ENCODE measurements at places on chromosomes 7 and 10. TPM values are rescaled to one million over a fixed set of nuclear protein-coding genes. Genes with fewer than 3 reads are reported as not detected.

DNA sequence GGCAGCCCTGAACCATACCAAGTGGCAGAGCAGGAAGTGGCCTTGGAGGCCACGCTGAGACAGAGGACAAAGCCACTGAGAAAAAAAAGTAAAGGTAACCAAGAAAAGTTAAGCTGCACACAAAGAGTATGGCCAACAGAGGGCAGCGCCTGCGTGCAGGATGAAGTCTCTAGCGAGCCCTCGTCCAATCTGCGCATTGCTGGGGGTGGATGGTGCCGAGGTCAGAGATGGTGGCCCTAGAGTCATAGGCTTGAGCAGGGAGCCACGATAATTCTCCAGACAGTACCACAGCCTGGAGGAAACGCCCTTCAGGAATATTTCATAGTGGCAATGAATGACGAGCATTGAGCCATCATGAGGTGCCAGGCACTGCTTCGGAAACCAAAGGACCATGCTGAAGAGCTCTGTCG lies 9.7 kb downstream of the ATP6V0E2 start:
- peak; percentile 27 for DNase-seq

- no peak for DNase-seq
Measured at GRCh38 chr10:129884398-129885078, 79.5 kb downstream of the EBF3 start.

- DNase-seq, result no peak
Measured at GRCh38 chr7:128841171-128841690, 11.0 kb downstream of the FLNC start.

DNA sequence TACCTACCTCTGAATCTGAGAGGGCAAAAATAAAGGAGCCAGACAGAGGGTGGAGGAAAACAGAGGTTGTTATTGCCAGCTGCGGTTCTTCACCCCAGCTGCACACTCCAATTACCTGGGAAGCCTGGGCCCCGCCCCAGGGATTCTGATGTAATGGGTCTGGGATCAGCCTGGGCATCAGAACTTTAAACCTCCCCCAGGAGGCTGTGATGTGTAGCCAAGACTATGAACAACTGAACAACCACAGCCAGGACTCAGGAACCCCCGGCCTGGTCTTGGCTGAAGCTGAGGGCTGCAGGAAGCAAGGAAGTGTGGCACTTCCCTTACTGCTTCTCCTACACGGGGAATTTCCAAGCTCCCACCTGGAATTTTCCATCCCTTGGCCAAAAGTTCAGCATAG lies 89.3 kb downstream of the HIP1 start:
- no peak for DNase-seq

DNA sequence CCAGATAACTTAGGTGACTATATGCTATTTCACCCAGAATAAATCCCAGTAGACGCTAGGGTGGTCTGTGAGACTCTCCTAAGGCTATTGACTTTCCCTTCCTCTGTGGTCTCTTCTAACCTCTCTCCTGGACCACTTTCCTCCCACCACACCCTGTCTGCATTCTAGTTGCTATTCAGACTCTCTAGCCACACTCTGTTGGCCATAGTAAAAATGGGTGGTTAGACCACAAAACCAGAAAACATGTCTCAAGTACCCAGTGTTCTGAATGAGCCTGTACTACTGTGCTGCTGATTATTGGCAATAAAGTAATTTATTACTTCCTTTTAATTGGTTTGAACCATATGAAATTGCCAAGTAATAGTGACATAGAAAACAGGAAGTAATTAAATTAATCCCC lies 240.8 kb downstream of the KIF20B start:
- no peak for DNase-seq

DNA sequence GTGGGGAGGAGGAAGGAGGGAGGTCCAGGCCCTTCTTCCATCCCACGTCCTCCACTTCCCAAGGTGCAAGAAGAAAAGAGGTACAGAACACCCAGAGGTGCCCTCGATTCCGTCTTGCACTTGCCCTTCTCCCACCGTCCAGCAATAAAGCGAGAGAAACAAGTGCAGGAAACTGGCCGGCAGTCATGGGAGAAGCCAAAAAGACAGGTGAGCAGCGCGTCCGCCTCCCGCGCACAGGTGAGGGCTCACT lies 1.3 kb downstream of the C10orf95 start:
- DNase-seq, result no peak

GRCh38 chr10:121753726-121754476 lies 155.7 kb upstream of the FGFR2 start:
- no peak for DNase-seq

DNA sequence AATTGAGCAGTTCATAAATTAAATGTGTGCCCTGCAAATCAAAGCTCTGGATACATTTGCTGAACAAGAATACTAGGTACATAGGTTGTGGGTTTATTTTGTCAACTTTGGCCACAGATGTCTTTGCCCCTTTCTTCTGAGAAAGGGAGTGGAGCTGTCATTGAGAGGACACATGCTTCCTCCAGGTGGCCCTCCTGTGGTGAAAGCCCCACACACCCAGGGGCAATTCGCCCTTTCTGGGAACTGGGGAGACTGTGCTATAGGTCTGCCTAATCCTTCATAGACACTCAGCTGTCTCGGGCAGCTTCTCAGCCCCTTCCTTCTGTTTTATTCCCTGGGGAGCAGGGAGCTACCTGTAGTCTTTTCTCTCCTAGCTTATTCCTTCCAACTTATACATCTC lies 605.7 kb upstream of the DPP6 start:
- no peak for DNase-seq

GRCh38 chr7:118104812-118105441 lies 79.0 kb upstream of the LSM8 start:
- DNase-seq, result peak; percentile 50

- no peak for DNase-seq
Measured at GRCh38 chr7:79936281-79936983, 198.2 kb upstream of the GNAI1 start.

DNA sequence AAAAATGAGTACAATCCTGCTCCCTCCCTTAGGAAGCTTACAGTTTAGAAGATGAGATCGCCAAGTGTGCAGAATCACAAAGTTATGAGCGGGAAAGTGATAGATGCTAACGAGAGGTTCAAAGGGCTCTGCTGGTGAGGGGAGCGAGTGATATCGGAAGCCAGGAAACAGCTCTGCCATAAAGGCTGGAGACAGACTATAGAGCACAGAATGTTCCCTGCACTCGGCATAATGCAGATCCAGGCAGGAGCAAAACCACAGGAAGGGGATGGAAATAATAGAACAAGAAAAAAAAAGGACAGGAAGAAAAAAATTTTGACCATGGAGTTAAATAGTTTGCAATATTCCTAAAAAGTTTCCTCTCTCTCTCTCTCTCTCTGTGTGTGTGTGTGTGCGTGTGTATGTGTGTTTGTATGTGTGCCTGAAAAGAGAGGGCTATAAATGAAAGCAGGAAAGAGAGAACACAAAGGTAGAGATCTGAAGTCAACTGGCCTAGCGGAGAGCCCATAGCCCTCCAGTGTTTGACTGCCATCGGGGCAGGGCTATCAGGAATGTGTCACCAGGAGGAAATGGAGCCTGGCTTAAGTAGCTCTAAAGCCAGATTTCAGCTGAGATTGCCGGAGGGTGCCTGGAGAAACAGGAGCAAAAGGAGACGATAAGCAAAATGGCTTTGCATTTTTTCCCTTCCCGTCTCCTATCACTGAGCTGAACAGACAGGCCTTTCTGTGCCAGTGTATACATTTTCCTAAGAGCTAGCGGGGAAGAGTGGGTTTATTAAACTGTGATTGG lies 175.8 kb upstream of the LYZL1 start:
- DNase-seq, result peak; percentile 68

DNA sequence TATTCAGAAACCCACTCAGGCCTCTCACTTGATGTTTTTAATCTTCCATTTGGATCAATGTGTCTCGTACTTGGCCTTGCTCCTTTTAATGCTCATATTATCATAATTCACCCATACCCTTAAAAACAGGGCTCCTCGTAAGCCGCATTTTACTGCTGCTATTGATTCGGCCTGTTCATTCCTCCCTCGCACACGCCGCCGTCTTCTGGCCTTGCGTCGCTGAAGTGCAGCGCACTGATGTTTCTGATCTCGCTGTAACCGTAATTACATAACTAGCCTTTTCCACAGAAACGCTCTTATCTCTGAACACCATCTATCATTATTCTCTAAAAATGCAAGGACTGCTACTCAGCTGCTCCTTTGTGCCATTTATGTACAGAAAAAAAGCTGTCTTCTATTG lies 544.5 kb upstream of the FOXK1 start:
- DNase-seq, result no peak

DNA sequence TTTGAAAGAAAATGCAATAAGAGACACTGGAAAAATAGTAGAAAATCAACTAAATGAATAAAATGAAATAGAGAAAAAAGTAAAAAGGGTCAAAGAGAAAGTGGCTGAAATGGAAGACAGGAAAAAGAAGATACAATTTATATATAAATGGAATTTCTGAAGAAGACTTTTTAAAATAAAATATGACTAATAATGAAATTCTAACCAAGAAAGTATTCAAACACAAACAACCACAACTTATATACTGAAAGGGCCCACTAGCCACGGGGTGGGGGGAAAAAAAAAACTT lies 232.1 kb downstream of the IMMP2L start:
- no peak for DNase-seq

- DNase-seq, result no peak
Measured at GRCh38 chr10:109893386-109893785, 29.9 kb downstream of the XPNPEP1 start.

GRCh38 chr10:124470544-124471434 lies 9.2 kb downstream of the LHPP start:
- no peak for DNase-seq

DNA sequence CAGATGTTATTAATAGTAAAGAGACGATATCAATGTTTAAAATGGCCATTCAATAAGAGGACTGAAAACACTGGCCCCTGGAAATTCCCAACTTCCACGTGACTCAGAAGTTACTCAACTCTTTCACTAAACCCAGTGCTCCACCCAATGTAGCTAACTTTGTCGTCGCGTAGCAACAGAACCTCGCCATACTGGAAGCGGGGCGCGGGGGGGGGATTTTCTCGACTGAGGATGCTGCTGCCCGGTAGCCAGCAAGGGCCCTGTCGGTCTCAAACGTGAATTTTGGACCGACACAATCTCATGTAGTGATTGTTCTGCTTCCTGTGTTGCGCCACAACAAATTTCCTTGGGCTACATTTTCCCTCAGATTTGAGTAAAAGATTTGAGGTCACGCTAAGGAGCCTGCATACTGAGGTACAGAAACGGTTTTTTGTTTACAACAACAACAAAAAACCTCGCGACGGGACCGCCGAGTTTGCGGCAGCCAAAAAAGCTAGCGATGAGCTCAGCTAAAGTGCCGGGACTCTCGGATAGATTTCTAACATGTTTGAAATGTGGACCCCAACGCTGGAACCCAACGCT lies 977 bp upstream of the SFR1 start:
- DNase-seq, result peak; percentile 98

DNA sequence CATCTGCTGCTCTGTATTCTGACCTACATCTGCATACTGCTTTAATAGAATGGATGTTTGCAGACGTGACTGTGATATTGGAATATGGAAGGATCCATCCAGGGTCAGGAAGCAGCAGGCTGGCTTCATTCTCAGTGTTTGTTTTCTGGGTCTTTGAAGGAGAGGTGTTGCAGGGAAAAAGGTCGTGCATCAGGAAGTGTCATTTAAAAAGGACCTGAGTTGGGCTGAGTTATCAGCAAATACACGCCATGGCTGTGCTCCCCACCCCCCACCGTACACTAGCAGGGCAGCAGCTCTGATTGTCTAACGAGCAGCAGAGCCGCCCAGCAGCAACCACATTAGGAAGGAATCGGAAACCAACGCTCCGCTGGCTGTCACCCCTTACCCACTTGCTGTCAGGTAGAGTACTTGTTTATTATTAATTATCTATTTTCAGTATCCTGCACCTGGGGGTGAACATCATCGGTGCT lies 63.1 kb upstream of the STEAP1B start:
- no peak for DNase-seq

- DNase-seq, result no peak
Measured at GRCh38 chr7:137838706-137839315, 8.0 kb downstream of the DGKI start.

GRCh38 chr7:66921396-66921917 lies 432 bp downstream of the TMEM248 start:
- DNase-seq, result peak; percentile 60

TPST1 gene
- total RNA-seq, result 88.1 TPM

SLC26A5 gene
- not detected for total RNA-seq

MRLN gene
- total RNA-seq, result 16.9 TPM

CALML5 gene
- not detected for total RNA-seq

PRR15 gene
- total RNA-seq, result not detected

SLC18A2 gene
- total RNA-seq, result 4.1 TPM

OPN1SW gene
- not detected for total RNA-seq

MOSPD3 gene
- total RNA-seq, result 7.2 TPM

INHBA gene
- total RNA-seq, result 172 TPM

RBP4 gene
- 6.5 TPM for total RNA-seq

CRYGN gene
- total RNA-seq, result not detected

NEURL1 gene
- total RNA-seq, result 0.24 TPM

RBP3 gene
- total RNA-seq, result 2.2 TPM

STOX1 gene
- 0.24 TPM for total RNA-seq

TMEM213 gene
- 4.6 TPM for total RNA-seq
